ENCODE measurements at places on chromosomes 12 and 14. TPM values are rescaled to one million over a fixed set of nuclear protein-coding genes. Genes with fewer than 3 reads are reported as not detected.

DNA sequence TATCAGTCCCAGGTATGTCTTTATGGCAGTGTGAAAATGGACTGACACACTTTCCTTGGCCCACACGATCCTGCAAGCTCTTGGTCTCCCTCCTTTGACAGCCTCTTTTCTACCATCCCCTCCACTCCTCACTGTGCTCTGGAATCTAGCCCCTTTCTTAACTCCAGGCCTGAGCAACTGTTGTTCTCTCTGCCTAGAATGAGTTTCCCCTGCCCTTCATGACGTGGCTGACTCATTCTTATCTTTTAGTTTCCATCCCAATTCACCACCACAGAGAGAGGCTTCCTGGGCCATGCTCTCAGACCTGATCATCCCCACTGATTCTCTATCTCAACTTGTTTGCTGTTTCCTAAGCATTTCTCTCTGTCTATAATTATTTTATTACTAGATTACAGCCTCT is 157.4 kb upstream of the HMGA2 start:
- H3K4me1 ChIP-seq: peaks cover 34% of the 10 kb centered on the region
- H3K4me3 ChIP-seq: peak overlapping the region; percentile 44
- peak overlapping the region; percentile 20 for H3K27ac ChIP-seq
- H3K27me3 ChIP-seq: peaks cover 51% of the 10 kb centered on the region

- no peak for DNase-seq
- H3K27ac ChIP-seq: no peak overlapping the region
- no peaks in the 10 kb centered on the region for H3K36me3 ChIP-seq
- peaks cover 7% of the 10 kb centered on the region for H3K27me3 ChIP-seq
- H3K4me3 ChIP-seq: no peak overlapping the region
Observed at GRCh38 chr14:81450976-81451375, 50.9 kb upstream of the STON2 start.

DNA sequence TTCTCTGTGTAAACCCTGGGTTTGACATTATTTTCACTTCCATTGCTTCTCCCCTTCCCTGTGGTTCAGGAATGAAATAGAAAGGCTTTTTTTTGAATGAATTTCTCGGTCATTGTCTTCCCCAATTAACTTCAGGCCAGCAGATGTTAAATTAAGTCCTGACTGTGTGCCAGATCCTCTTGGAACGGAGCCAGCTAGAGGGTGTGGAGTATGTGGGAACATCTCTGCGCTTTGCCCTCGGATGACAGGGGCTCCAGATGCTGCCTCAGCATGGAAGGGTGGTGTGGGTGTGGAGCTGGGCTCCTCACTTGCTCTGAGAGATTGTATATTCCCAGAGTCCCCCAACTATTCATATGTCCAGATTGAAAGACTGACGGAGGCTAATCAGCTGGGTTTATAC is 13.1 kb downstream of the KRT85 start:
- H3K27ac ChIP-seq: no peak overlapping the region
- no peak overlapping the region for H3K4me3 ChIP-seq
- H3K4me1 ChIP-seq: peaks cover 16% of the 10 kb centered on the region
- no peak for DNase-seq
- no peaks in the 10 kb centered on the region for H3K27me3 ChIP-seq

- no peaks in the 10 kb centered on the region for H3K27me3 ChIP-seq
- H3K36me3 ChIP-seq: no peaks in the 10 kb centered on the region
- H3K27ac ChIP-seq: no peak overlapping the region
- H3K4me3 ChIP-seq: no peak overlapping the region
Observed at GRCh38 chr12:86148071-86148470, 108.1 kb downstream of the MGAT4C start.

- H3K4me1 ChIP-seq: no peaks in the 10 kb centered on the region
- no peak overlapping the region for H3K27ac ChIP-seq
- no peak for DNase-seq
- no peak overlapping the region for H3K4me3 ChIP-seq
- H3K27me3 ChIP-seq: no peaks in the 10 kb centered on the region
Observed at GRCh38 chr12:5989621-5990020, 44.6 kb upstream of the ANO2 start.

DNA sequence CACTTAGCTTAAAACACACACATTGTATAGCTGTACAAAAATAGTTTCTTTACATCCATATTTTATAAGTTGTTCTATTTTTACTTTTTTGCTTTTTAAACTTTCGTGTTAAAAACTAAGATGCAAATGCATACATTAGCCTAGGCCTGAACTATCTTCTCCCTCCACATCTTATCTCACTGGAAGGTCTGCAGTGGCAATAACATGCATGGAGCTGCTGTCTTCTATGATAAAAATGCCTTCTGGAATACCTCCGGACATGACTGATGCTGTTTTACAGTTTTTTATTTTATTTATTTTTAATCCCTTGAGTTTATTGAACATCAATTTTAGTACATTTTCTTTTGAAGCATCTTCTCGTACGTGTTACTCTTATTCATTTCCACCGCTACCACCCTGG is 112.3 kb upstream of the TSPAN8 start:
- DNase-seq: no peak
- H3K27ac ChIP-seq: no peak overlapping the region
- H3K4me1 ChIP-seq: no peaks in the 10 kb centered on the region
- no peaks in the 10 kb centered on the region for H3K36me3 ChIP-seq

- no peak overlapping the region for H3K4me3 ChIP-seq
- H3K27me3 ChIP-seq: no peaks in the 10 kb centered on the region
- DNase-seq: no peak
Observed at GRCh38 chr12:110705309-110705708, 16.4 kb upstream of the HVCN1 start.

GRCh38 chr14:74684434-74684833 is 28.4 kb downstream of the AREL1 start:
- H3K4me3 ChIP-seq: no peak overlapping the region
- no peak for DNase-seq
- peaks cover 15% of the 10 kb centered on the region for H3K4me1 ChIP-seq
- H3K36me3 ChIP-seq: peaks cover 4% of the 10 kb centered on the region
- no peaks in the 10 kb centered on the region for H3K27me3 ChIP-seq

- H3K27ac ChIP-seq: peak overlapping the region; percentile 96
- DNase-seq: no peak
- H3K4me3 ChIP-seq: peak overlapping the region; percentile 91
Observed at GRCh38 chr14:67358924-67359774, 455 bp downstream of the ATP6V1D start.

GRCh38 chr12:70627677-70628076 is 9.6 kb downstream of the PTPRB start:
- no peaks in the 10 kb centered on the region for H3K4me1 ChIP-seq
- no peaks in the 10 kb centered on the region for H3K36me3 ChIP-seq
- no peak overlapping the region for H3K4me3 ChIP-seq
- H3K27me3 ChIP-seq: no peaks in the 10 kb centered on the region
- no peak overlapping the region for H3K27ac ChIP-seq
- no peak for DNase-seq

GRCh38 chr14:57814726-57815125 is 51.2 kb downstream of the SLC35F4 start:
- H3K36me3 ChIP-seq: no peaks in the 10 kb centered on the region
- no peak for DNase-seq
- no peak overlapping the region for H3K27ac ChIP-seq
- H3K4me3 ChIP-seq: no peak overlapping the region
- H3K27me3 ChIP-seq: peaks cover 6% of the 10 kb centered on the region
- peaks cover 10% of the 10 kb centered on the region for H3K4me1 ChIP-seq

- no peak overlapping the region for H3K27ac ChIP-seq
- H3K4me1 ChIP-seq: no peaks in the 10 kb centered on the region
- no peak for DNase-seq
- no peaks in the 10 kb centered on the region for H3K36me3 ChIP-seq
- H3K4me3 ChIP-seq: no peak overlapping the region
Observed at GRCh38 chr14:76280221-76280620, 95.7 kb upstream of the ESRRB start.

GRCh38 chr14:96049932-96050331 is 10.8 kb downstream of the C14orf132 start:
- H3K36me3 ChIP-seq: no peaks in the 10 kb centered on the region
- no peak overlapping the region for H3K4me3 ChIP-seq
- no peak overlapping the region for H3K27ac ChIP-seq
- H3K4me1 ChIP-seq: no peaks in the 10 kb centered on the region

GRCh38 chr12:52831251-52831650 is 2.9 kb downstream of the KRT79 start:
- no peak for DNase-seq
- no peaks in the 10 kb centered on the region for H3K27me3 ChIP-seq
- H3K27ac ChIP-seq: no peak overlapping the region
- no peaks in the 10 kb centered on the region for H3K36me3 ChIP-seq
- H3K4me3 ChIP-seq: no peak overlapping the region

- H3K27me3 ChIP-seq: no peaks in the 10 kb centered on the region
- no peaks in the 10 kb centered on the region for H3K36me3 ChIP-seq
- no peak overlapping the region for H3K27ac ChIP-seq
- no peaks in the 10 kb centered on the region for H3K4me1 ChIP-seq
Observed at GRCh38 chr14:84112589-84112988, 1417.4 kb upstream of the FLRT2 start.

- no peak overlapping the region for H3K27ac ChIP-seq
- H3K4me3 ChIP-seq: no peak overlapping the region
- H3K27me3 ChIP-seq: no peaks in the 10 kb centered on the region
- no peak for DNase-seq
- H3K36me3 ChIP-seq: no peaks in the 10 kb centered on the region
Observed at GRCh38 chr14:93984987-93985410, 8.6 kb upstream of the ASB2 start.

- no peaks in the 10 kb centered on the region for H3K4me1 ChIP-seq
- H3K27me3 ChIP-seq: no peaks in the 10 kb centered on the region
- H3K27ac ChIP-seq: no peak overlapping the region
- peaks cover 2% of the 10 kb centered on the region for H3K36me3 ChIP-seq
Observed at GRCh38 chr14:86935241-86935885, 1057.6 kb downstream of the GALC start.

DNA sequence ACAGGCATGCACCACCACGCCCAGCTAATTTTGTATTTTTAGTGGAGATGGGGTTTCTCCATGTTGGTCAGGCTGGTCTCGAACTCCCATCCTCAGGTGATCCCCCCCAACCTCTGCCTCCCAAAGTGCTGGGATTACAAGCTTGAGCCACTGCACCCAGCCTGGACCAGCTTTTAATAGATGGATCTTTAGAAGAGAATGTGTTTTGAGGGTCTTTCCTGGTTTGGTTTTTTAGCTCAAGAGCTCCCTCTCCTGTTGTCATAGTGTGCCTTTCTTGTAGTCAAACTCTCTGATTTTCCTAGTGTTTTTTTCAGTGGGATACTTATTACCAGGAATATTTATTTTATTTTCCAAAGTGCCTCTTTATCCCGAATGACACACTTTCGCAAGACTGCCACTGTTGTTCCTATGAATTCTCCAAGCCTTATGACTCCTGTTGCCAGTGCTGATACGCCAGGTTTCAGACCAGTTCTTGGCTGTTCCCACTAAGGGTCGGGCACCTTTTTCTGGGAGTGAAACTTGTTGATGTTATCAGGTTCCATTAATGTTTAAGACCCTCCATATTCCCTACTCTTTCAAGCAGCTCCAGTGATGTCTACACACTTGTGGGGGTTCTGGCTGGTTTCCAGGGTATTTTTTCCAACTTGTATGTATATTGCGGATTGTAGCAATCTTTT is 31.5 kb upstream of the LIMA1 start:
- H3K36me3 ChIP-seq: no peaks in the 10 kb centered on the region
- H3K27ac ChIP-seq: no peak overlapping the region
- peaks cover 11% of the 10 kb centered on the region for H3K4me1 ChIP-seq

- H3K27me3 ChIP-seq: no peaks in the 10 kb centered on the region
- no peak for DNase-seq
- no peak overlapping the region for H3K4me3 ChIP-seq
- no peak overlapping the region for H3K27ac ChIP-seq
- H3K4me1 ChIP-seq: no peaks in the 10 kb centered on the region
Observed at GRCh38 chr12:27161458-27162228, 79.3 kb upstream of the C12orf71 start.

DNA sequence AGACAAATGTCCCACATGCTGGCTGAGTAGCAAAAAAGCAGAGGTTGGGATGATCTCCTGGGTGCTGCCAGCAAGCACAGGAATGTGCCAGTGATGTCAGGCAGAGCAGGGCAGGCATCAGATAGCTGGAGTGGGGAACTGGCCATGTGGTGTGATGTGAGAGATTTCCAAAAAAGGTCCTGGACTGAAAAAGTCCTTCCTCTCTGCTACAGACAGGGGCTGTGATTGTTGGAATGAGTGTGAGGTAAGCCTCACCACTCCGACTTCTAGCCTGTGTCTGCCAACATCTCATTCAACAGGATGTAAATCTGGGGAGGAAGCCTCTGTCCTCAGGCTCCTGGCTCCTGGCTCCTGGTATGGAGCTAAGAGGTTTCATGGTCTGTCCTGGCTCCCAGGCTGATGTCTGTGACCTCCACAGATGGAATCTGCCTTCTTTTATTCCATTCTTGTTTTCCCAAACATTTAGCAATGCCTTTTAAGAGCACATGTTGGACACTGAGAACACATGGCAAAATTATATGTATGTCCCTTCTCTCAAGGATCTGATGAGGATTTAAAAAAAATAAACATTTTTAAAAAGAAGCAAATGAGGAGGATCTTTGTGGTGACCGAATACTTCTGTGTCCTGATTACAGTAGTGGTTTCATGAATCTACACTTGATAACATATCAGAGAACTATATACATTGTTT is 50.1 kb upstream of the STK38L start:
- H3K4me3 ChIP-seq: no peak overlapping the region
- H3K36me3 ChIP-seq: no peaks in the 10 kb centered on the region
- DNase-seq: no peak
- no peaks in the 10 kb centered on the region for H3K27me3 ChIP-seq

GRCh38 chr12:47312808-47313426 is 233.2 kb upstream of the AMIGO2 start:
- peaks cover 57% of the 10 kb centered on the region for H3K4me1 ChIP-seq
- no peaks in the 10 kb centered on the region for H3K27me3 ChIP-seq
- H3K27ac ChIP-seq: peak overlapping the region; percentile 74
- peaks cover 12% of the 10 kb centered on the region for H3K36me3 ChIP-seq
- H3K4me3 ChIP-seq: no peak overlapping the region

DNA sequence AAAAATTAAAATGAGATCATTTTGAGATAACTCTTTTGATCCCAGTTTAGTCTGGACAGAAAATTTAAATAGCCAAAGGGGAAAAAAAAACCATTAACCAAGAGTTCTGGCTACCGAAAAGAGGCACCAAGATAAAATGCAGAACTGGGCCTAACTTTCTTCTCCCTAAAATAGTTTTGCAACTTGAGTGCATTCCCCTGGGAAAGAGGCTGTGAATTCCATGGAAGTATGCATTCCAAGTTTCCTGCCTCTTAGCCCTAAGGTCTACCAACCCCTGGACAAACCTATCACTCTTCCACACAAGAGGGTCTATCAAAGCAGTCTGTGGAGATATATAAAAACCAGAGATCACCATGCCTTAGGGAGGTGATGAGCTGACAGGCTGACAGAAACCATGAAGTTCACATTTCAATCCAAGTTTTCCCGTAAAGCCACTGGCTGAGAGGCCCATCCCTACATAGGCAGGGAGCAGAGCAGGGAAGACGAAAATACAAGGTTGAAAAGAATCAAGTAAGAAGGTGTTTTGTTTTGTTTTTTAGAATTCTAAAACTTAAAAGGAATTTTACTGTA is 33.8 kb downstream of the DCP1B start:
- H3K27ac ChIP-seq: no peak overlapping the region
- H3K36me3 ChIP-seq: peaks cover 7% of the 10 kb centered on the region
- no peaks in the 10 kb centered on the region for H3K4me1 ChIP-seq
- DNase-seq: no peak

- no peak for DNase-seq
- no peaks in the 10 kb centered on the region for H3K4me1 ChIP-seq
- H3K4me3 ChIP-seq: no peak overlapping the region
Observed at GRCh38 chr14:74658535-74659131, 46.6 kb upstream of the LTBP2 start.

SLC2A14 gene
- 0.14 TPM for total RNA-seq

NFE2 gene
- total RNA-seq: not detected

KRT6C gene
- total RNA-seq: not detected

SLC5A8 gene
- not detected for total RNA-seq

GUCY2C gene
- not detected for total RNA-seq

TGM1 gene
- 14.0 TPM for total RNA-seq

IRF9 gene
- 245 TPM for total RNA-seq

CLEC1B gene
- not detected for total RNA-seq
